ENCODE measurements at places on chromosomes 7 and 10.

GRCh38 chr10:113019096-113019495 is 69.0 kb downstream of the TCF7L2 start:
- DNase-seq, result no peak

DNA sequence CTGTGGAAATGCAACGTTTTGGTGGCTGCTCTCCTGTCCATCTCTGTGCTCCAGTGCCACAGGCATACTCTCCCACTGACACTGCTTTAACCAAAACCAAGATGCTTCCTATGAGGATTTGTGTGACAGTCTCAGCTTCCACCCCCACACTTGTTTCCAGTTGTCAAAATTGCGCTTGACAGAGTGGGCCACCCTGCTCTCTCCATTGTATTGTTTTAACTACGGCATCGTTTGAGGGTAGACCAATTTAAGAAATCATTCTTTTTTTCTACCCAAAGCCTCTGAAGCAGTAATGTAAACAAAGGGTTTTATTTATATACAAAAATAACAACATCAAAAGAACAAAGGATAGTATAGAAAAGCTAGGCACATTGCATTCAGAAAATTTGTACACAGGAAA is 178.0 kb downstream of the INHBA start:
- no peak for DNase-seq

GRCh38 chr7:112806156-112806555 is 16.0 kb upstream of the TMEM168 start:
- no peak for DNase-seq

- no peak for DNase-seq
These were observed 9.9 kb downstream of the EPDR1 start for GRCh38 chr7:37930226-37930948.

DNA sequence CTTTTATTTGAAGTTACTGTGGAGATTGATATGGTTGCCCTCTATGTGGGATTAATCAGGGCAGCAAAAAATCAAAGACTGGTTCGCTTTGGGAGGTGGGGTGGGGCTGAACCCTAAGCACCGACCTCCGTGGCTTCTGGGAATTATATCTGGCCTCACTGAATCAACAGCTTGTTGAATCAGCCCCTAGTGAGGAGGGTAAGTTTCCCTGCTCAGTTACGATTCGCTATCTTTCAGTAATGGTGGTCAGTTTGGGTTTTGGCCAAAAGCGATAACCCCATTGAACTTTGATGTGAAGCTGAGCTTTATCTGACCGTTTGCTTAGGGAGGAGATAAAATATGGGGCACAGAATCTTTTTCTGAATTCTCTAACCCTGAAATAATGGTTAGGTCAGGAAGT is 16.6 kb upstream of the ARPC1A start:
- DNase-seq, result no peak

DNA sequence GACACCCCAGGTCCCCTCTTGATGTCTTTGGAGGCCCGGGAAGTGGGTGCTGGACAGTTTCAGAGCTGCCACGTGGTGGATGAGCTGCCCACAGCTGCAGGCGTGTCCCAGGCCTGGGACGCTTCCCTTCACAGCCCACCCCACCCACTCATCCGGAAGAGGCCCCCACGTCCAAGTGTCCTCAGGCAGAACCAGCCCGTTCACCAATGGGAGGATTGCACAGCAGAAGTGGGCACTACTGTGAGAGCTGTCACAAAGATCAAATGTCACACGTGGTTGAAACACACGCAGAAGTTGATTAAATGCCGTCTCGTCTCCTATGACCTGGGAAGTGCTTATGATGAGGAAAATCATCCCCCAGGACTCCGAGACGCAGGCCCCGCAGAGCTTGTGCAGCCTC is 52.9 kb downstream of the STK32C start:
- no peak for DNase-seq

- DNase-seq, result peak; percentile 30
These were observed 22.7 kb upstream of the AGFG2 start for GRCh38 chr7:100516135-100516812.

DNA sequence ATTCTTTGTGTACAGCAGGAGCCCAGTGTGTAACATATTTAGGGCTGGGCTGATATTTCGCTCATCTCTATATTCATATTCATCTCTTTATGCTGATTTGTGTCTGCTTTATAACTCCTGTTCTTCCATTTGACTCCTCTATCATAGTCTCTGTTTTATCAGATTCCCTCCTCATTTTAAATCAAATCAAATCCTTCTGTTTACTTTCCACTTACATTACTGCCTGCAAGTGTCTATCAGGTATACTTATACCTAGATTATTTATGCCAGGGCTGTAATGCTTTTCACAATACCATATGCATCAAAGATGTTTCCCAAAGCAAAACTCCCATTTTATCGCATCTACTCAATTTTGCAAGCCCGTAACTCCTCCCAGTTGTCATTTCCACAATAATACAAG is 990.7 kb downstream of the SORCS1 start:
- no peak for DNase-seq

DNA sequence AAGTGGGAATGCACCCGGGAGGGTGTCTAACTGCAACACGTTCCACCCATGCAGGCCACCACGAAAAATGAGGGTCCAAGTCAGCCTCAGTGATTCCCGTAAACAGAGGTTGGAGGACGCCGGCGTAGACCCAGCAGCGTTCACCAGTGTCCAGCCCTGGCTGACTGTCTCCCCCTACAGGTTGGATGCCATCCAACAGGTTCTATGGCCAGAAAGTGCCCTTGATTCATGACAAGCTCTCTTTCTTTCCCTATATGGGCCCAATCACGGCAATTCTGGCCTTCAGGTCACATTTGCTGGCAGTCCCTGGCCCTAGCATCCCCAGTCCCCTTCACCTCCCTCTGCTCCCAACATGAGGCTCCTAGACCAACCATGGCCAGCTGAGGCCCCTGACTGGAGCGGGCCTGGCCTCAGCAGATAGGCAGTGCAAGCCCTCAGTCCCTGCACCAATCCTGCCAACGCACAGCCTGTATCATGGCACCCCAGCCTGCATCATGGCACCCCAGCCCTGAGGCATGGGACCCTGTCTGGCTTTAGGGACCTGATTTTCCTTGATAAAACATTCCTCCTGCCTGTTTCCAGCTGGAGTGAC is 227.4 kb downstream of the GRID1 start:
- DNase-seq, result no peak

GRCh38 chr7:107803009-107803610 is at the start of gene SLC26A3:
TSS of gene SLC26A3 (minus strand) at chr7:107803223. CDS start at chr7:107794509, 8,714 bp downstream.
- DNase-seq, result no peak

GRCh38 chr7:87767827-87768226 is 108.3 kb downstream of the SLC25A40 start:
- DNase-seq, result no peak

All from activated CD8-positive, alpha-beta memory T cell treated with anti-CD3 and anti-CD28 coated beads, Interleukin-2, amount 50 U/mL, for 4 hours (primary cell).